Regular cardiac myocyte (primary cell): ENCODE measurements at places on chromosomes 16 and 17. TPM values are rescaled to one million over a fixed set of nuclear protein-coding genes. Genes with fewer than 3 reads are reported as not detected.

The SNRNP25 gene
- 13.8 and 38.9 TPM in 2 replicates for total RNA-seq

The SLC38A8 gene
- not detected in 2 replicates for total RNA-seq

The RRAD gene
- total RNA-seq = 5.2 and 24.8 TPM in 2 replicates

The ABCA9 gene
- 17.8 and 70.2 TPM in 2 replicates for total RNA-seq

The ZG16 gene
- not detected in 2 replicates for total RNA-seq

The CCDC200 gene
- not detected in 2 replicates for total RNA-seq

The NKD1 gene
- total RNA-seq = under 0.01 TPM in 1 of 2 replicates, not detected in the other

The TBC1D26 gene
- total RNA-seq = under 0.01 TPM in 1 of 2 replicates, not detected in the other
